Suppressor macrophage treated with lipopolysaccharide for 1 hour (primary cell): ENCODE measurements at places on chromosomes 6 and 20.

GRCh38 chr6:8193541-8193940 is 91.2 kb upstream of the EEF1E1 start:
- no peak for DNase-seq

DNA sequence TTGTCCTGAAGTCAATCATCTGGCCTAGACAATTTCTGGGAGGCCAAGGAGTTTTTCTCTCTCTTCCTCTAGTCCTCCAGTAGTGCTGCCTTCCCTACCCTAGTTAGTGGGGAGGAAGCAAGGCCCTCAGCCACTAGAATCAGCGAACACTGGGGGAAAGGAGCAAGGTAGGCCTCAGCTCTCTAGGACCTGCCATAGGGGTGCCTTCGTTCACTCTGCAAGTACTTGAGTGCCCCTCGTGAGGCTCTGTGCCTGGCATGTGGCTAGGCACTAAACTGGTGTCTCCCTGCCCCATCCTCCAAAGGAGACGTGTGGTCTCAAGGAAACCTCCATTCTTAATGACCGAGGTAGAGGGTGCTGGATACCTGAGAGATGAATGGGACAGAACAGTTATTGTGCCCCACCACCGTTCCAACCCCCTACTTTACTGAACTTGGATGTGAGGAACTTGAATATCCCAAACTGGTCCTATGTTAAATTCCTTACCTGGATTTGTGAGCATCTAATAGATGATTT is 1.1 kb downstream of the DEF6 start:
- no peak for DNase-seq

GRCh38 chr6:69880601-69881000 is 14.2 kb downstream of the COL19A1 start:
- no peak for DNase-seq

- no peak for DNase-seq
Measured at GRCh38 chr20:21767739-21768223, 62.3 kb downstream of the PAX1 start.

DNA sequence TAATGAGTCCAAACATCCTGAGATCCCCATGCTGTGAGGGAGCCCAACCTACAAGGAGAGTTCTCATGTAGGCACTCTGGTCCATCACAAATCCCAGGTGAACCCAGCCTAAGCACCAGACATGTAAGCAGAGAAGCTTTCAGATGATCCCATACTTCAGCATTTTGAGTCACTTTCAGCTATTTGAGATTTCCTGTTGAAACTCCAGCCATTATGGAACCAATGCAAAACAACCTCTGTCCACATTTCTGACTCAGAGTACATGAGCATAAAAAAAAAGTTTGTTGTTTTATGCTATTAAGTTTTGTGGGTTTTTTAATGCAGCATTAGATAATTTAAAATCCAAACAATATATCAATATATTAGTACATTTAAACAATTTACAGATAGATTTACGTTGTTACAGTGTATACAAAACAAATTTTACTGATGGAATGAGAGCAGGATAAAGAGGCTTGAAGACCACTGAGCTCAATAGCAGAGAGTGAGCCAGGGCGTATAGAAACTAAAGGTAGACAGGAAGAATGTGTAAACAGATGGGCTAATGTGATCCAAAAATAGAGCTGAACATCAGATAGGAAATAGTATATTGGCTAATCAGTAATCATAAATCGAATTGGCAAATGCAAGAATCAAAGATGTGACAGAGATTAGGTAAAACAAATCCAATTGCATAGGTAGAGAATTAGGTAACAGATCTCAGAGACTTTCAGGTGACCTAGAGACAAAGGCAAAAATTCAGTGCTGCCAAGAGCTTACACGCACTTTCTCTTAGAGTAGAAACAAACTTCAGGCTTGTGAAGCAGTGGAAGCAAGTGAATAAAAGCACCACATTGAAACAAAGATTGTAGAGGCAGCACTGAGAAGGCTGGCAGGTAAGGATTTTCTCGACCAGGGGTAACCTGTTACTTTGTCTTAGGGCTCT is 36.2 kb upstream of the PLCB1 start:
- no peak for DNase-seq

DNA sequence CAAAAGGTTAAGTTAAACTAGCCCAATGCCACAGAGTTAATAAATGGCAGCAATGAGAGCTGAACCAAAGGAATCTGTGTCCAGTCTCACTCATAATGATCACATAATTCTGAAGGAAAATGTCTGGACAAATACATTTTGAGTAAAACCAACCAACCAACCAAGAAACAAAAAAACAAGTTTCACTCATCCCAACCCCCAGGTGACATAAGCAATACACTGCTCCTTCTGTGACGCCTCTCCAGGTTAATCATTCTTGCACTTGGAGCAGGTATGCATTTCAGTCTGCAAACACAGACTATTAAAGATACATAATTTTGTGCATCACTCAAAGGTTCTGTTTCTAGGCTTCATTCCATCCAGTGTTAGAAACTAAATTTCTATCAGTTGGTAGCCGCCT is 35.2 kb upstream of the MC3R start:
- no peak for DNase-seq

DNA sequence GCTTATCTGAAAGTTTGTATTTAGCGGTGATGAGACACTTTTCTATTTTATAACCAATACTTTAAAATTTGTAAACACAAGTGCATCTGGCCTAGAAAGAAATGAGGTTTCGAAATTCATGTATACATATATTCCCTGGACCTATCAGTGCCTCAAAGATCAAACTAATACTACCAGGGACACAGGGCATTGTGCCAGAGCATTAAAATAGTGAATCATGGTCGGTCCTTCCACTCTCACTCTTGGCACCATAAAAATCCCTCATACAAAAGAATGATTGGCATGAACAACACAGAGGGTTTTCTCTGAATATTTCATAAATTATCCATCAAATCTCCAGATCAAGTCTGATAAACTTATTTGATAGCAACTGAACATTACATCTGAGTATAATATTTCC is 62.0 kb downstream of the MMUT start:
- no peak for DNase-seq
